ENCODE measurements at places on chromosomes 7 and 10.

DNA sequence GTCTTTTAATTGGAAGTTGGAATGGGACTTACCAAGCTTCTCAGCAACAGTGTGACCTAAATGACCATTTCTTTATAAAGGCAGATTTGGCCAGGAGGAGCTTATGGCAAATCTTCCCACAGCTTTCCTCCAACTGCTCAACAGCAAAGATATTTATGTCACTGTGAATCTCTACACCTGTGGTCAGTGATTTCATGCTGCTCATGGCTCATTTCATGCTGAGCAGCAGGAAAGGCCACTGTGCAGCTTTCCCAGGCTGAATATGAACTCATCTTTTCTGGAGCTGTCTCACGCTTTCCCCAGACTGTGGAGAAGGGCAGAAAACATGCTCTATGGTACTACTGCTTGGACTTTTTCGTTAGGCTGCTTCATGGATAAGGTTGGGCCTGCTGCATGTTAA is 29.8 kb downstream of the CALCR start:
- no peak for DNase-seq

DNA sequence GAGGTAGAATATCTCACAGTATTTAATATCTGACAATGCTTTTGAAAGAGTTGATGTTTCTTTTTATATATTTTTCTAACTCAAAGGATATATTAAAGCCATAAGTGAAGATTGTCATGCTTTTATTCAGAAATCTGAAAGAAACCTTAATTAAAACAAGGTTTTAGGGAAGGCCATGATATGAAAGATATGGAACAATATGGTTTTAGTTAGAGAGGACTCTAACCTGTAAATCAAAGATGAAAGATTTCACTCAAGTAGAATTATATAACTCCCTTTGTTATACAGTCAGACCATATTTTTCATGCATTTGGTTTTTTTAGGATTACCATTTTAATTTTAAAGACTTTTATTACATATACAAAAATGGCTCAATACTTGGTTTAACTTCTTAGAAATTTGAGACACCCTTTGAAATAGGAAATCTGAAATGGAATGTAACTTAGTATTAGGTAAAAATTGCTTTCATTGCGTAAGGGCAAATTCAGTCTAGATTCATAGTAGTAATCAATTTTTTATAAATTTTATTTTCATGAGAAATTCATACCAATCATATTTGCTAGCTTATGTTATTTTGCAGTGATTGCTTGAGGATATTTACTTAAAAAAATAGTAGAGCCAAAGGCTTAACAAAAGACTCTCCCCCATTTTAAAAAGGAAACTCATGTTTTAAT is 119.8 kb downstream of the TWIST1 start:
- DNase-seq = no peak

DNA sequence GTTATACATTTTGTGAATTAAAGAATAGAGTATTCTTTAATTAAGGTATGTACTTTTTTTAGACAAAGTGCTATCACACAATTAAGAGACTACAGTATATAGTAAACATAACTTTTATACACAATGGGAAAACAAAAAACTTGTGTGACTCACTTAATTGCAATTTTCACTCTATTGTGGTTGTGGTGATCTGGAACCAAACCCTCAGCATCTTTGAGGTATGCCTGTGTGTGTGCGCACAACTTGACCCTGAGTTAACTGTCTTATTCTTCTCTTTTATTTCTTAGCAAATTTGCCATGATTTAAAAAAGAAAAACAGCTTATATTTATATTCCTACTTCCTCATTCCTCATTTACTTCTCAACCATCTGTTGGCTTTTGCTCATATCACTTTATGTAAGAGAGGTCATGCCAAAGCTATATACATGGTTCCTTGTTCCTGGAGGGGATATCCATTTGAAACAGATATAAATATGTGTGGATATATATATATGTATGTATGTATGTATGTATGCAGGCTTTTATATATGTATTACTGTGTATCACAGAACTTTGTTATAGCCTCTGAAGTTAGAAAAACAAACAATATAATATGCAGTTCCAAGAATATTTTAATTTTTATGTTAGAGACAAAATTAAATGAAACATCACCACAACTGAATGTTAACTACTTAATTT is 259.5 kb upstream of the HGF start:
- no peak for DNase-seq

- no peak for DNase-seq
These were observed 198.4 kb downstream of the PCLO start for GRCh38 chr7:82964150-82964882.

DNA sequence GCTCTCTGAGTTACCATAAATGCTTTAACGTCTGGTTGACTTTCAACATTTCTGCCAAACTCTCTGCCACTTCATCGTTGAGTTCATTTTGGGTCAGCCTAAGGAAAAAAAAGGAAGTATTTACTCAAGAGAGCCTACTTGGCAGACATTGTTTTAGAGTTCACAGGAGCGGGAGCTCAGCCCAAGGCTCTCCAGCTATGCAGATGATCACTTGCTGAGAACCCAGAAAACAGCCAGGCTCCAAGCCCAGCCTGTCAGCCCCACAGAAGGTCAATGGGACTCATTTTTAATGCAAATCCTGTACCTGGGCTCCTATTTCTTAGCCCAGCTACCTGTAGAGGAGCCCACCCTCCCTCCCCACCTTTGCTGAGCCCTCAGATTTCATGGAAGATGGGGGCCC is 45.5 kb downstream of the NOD1 start:
- no peak for DNase-seq

DNA sequence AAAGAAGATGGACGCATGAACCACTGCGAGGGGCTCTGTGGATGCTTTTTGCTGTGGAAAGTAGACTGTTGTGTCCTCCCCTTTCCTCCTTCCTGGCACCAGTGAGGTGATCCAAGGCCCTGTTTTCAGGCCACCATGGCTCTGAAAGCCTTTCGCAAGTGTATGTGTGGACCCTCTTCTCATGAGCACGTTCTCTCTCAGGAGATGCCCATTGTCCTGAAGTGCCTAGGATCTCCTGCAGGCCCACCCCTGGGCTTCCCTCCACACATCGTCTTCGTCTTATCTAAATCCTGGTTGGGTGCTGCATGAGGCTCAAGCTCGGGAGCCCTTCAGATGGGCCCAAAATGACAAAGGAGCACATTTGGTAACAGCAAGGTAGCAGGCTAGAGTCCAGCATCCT is 188.2 kb downstream of the PTPN20 start:
- DNase-seq = no peak

- DNase-seq = no peak
These were observed 126.2 kb upstream of the FEZF1 start for GRCh38 chr7:122430710-122431109.

DNA sequence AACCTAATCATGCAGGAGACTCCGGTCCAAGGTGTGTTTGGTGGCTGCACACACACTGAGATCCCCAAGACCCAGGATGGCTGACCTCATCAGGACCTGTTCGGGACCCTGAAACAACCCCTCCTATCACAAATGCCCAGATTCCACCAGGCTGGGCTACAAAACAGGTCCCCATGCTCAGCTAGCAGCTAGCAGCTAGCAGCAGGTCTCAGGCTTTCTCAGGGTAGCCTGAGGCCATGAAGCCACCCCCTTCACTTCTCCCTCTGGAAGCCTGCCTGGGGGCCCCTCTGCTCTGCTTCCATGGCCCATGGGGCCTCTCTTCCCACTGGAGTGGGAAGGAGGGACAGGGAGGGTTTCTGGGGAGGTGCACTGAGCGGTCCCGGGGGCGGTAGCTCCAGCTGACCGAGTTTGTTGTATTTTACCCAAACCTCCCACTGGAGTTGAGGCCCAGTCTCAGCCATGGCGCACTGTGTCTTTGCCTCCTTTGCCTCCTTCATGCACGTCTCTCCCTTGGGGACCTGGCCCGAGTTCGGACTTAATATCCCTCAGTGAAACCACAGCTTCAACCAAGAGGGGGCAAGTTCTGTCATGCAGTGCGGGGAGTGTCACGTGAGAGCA is 95.1 kb upstream of the GPR26 start:
- no peak for DNase-seq

DNA sequence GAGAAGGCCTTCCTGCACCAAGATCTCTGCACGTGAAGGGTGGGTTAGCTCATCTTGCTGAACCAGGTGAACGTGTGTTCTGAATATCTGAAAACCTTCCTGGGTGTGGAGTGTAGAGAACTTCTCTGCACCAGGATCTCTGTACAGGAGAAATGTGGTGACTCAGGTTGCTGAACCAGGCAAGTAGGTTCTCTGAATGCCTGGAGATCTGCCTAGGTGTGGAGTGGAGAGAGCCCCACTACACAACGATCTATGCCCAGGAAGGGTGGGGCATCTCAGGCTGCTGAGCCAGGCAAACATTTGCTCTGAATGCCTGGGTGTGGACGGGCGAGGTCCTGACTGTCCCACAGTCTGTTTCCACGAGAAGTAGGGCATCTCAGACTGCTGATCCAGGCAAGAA is 1002.3 kb upstream of the KCND2 start:
- DNase-seq = no peak

- DNase-seq = no peak
These were observed 623.7 kb downstream of the TYW1 start for GRCh38 chr7:67620216-67620933.

DNA sequence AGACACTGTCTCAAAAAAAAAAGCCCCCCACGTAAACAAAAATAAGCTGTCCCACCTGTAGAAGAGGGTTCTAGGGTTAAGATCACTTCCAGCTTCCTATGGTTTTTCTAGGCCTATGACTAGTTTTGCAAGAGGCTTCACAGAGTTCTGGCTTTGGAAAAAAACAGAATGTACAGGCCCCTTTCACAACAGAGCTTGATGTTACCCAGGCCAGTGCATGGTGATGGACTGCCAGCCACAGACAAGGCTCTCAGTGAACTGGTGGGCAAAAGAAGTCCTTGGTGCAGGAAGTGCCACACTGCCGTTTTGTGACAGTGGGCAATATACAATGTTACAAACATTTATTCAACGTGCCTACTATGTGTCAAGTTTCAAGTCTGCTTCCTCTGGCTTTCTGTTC is 18.3 kb upstream of the EFCAB10 start:
- DNase-seq = no peak

- DNase-seq = no peak
These were observed 108.5 kb upstream of the ANLN start for GRCh38 chr7:36280840-36281812.

DNA sequence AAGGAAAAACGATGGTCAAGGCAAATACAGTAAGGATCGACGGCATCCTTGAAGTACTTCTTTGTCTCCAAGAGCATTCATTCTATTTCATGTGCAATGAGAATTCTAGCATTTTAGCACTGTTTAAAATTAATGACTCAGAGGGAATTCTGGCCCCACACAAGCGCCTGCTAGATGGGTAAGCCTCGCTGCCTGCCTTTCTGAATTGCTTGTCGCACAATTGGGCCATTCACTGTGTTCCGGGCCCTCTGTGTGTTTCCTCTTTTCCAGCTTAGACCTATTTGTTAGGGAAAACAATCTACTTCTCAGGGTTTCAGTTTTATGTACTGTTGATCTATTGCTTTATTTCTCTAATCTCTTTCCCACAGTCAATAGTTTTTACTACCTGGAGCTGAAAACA is 204.7 kb upstream of the ZNF32 start:
- no peak for DNase-seq

DNA sequence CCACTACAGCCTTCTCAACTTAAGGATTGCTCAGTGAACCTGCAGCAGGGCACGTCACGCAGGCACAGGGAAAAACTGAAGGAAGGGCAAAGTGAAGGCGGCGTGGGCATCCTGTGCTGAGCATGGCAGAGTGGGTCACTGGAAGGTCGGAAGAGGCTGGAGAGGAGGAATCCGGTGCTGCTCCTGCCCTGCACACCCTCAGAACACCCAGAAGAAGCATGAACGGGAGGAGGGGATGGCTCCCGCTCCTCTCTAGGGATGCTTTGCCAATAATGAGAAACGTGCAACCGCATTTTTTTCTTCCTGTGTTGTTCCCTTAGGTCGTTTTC is 175.1 kb downstream of the TNS3 start:
- no peak for DNase-seq

GRCh38 chr10:56823849-56824248 is 462.8 kb upstream of the ZWINT start:
- no peak for DNase-seq

DNA sequence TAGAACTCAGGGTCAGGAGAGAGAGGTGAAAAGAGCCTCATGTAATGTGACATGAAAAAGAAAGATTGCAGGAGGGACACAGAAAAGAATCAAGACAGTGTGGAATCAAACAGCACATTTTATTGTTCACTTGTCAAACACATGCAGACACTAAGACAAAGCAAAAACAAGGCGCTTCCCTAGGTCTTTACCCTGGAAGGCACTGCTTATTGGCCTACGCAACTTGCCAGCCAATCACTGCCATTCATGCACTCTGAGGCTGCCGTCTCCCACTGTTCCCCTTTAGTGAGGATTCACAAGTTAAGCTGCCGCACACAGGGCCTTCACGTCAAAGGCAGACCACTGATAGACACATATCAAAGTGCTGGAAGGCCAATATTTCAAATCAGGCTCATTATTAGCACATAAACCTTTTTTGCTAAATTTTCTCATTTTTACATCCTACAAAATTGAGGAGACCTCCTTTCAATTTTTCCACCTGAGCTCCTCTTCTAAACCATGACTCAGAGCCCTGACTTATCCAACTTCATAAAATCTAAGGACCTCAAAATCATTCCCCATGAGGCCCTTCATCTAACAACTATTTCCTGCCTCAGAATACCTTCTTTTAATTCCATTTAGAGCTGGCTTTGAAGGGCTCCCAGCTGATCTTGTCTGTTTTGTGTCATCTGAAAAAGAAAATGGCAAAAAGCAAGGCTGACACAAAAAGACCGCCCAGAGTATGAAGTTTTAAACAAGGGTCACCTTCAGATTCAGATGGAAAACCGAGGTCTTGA is 149.4 kb downstream of the CHCHD3 start:
- DNase-seq = no peak

DNA sequence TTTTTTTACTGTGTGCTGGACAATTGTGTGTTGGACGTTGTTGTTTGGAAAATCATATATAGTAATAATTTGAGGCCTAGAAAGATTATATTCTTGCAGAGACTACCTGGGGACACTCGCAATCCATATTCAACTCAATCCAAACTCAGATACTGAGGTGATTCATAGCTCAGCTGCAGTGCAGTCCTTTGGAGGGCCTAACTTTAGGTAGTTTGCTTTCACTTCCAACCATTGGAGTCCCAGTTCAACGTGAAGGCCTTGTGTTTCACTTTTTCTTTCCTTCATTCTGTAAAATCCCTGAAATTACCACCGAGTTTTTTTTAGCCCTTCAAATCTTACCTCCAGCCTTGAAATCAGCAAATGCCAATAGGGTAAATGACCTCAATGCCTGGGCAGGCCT is 32.3 kb downstream of the ATRNL1 start:
- no peak for DNase-seq

- DNase-seq = no peak
These were observed 363.8 kb downstream of the PRPF18 start for GRCh38 chr10:13950543-13950939.
